ENCODE measurements at places on chromosomes 2 and 18.

GRCh38 chr2:172088245-172089004, 3.1 kb downstream of the DLX1 start:
- DNase-seq: no peak

DNA sequence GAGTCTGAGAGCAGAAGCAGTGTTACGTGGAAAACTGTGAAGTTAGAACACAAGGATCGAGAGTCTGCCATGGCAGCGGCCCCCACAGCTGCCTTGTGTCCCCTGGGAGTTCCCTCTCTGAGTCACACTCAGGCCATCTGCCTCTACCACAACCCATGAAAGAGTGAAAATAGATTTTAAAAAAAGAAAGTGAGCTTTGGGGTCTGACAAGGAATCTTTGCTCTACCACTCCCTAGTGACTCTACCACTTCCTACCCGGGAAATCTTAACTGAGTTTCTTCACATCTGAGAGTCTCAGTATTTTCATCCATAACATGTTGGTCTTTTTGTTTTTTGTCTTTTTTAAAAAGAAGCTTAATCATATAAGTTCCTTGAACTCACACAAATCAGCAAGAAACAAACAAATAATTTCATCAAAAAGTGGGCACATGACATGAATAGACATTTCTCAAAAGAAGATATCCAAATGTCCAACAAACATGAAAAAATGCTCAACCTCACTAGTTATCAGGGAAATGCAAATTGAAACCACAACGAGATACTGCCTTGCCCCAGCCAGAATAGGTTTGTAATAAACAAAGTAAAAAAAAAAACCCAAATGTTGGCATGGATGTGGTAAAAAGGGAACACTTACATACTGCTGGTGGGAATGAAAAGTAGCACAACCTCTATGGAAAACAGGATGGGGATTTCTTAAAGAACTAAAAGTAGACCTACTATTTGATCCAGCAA, 2.4 kb upstream of the MSGN1 start:
- no peak for DNase-seq

- no peak for DNase-seq
These were observed 863.6 kb upstream of the SALL3 start for GRCh38 chr18:78115896-78116561.

DNA sequence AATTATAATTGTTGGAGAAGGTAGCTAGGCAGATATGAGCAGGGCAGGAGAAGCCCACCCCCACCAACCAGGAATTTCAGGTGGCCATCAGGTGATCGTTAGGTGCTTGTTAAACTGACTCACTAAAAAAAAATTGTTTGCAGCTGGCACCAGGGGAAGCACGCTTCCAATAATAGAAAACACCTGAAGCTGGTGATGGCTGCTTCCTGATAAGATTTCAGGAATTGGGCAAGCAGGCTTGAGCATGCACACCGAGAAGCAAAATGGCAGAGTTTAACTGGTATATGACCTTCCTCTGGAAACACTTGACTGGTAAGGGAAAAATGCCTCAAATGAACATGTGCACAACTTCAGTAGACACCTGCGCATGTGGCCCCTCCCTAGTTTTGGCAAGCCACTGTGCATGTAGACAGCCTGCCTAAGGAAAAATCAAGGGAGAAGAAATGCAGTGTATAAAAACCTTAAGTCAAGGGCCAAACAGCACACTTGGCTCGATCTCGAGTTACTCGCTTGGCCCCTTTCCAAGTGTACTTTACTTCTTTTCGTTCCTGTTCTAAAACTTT, 292.8 kb downstream of the CCDC85A start:
- DNase-seq: no peak

DNA sequence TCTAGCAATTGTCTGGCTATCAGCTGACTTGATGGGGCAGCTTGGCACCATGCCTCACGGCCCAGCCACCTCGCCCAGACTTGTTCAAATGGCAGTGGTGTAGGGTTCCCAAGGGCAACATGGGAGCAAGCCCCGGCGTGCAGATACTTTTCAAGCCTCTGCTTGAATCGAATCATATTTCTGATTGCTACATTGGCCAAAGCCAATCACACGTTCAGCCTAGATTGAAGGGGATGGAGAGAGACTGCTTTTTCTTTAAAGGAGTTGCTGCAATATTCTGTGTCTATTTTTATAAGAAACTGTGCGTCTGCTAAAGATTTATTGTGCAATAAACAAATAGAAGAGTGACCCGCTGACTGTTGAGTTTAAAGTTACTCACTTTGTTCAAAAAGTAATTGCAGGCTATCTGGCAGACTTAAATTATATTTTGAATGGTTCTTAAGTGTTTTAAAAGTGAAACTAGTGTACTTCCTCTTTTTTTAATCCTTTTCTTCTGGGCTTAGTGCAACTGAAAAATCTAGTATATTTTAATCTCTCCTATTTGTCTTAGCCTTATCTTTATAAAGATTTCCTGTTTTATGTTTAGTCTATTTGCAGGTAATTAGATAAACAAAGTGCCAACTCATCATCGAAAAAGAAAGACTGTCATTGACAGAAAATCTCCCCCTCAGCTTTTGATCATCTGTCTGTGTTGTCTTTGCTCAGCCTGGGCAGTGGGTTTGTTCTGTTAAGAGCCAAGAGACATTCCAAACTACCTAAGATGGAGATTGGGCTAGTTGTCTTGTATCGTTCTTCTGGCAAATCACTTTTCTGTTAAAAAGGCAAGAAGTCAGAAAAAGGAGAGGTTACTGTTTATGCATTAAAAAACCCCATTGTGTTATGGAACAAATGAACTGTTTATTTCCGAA, 156.1 kb downstream of the TPGS2 start:
- DNase-seq: no peak

DNA sequence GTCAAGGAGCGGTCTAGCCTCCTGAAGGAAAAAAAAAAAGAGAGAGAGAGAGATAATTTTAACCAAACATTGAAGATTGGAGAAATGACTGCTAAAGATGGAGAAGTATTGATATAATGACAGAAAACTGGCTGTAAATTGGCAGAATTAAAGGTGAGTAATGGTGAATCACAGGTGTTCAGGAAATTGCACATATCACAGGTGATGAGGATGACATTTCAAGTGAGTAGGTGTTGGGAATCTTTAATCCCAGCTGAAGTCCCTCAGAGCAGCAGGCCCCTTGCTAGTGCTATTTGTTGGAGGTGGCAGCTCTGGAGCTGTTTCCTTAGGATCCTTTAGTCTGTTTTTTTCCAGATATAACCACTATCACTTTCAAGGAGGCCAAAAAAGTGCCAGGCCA, 678.4 kb upstream of the VRK2 start:
- no peak for DNase-seq

- DNase-seq: no peak
These were observed 37.1 kb downstream of the EVA1A start for GRCh38 chr2:75523313-75524275.

DNA sequence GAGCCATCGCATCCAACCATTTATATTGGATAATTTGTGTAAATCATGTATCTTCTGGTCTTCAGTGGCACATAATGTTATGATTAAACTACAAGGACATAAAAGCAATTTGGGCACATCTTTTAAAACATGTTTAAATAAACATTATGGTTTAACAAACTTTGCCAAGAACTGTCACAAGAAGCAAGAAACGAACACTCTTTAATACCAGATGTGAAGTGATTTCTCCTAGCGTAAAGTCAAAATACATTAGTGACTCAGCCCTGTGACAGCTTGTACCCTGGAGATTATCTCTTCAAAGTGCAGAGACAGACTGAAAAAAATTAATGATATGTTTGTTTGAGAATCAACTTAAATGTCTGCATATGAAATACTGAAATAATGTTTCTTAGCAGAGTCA, 39.9 kb downstream of the DSEL start:
- no peak for DNase-seq

DNA sequence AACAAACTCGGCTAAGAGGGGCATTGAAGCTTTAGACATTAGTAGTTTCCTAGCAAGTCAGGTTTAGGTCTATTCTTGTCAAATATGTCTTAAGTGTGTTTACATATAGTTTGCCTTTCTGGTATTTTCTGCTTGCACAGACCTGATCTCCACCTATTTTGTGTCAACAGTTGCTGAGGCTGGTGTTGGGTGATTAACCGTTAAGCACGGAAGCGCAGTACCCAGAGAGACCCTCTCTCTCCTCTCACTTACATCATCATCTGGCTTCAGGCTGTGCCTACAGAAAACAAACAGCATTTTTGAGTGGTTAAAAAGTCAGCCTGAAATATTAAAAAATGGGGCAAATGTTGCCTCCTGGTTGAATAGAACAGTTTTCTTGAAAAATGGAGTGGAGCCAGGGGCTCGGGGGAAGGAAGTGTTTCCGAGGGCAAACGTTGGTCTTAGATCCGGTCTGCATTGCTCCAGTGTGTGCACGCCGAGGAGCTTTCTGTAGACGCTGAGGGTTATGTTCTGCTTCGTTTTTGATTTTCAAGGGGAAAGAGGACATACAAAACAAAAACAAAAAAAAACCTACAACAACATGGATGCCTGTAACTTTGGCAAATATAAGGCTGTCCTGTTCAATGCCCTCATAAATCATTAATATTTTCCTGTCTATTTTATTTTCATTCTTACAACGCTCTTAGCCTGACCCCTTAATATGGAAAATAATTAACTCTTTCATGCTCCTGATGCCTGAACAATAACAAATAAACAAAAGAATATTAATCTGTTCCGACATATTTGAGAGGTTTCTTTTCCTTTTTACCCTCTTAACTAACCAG, 120.8 kb downstream of the MEIS1 start:
- DNase-seq: no peak

DNA sequence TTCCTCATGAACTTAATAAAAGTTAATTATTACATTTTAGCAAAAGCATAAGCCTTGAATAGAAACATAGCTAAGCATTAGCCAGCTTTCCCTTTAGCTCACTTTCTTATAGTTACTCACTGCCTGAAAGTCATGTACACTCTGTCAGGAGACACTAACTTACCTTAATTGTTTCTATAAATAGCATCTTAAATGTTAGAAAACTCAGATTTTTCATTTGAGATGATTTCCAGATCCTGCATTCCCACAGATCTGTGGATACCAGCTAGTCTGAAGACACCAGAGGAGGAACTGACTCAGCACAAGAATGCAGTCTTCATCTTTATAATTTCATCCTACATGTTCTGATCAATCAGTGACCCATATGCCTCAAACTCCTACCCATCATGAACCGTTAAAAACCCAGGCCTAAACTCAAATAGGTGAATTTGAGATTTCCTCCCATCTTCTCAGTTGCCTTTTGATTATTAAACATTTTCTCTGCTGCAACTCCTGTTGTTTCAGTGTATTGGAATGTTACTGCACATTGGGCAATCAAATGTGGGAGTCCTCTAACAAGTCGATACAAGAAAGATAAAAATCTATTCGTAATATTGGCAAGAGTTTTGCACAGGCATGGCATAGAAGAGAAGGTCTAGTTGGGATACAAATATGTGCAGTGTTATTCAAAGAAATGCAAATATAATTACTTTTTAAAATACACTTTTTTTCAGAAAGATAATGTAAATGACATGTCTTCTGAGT, 857.4 kb upstream of the CDH2 start:
- DNase-seq: no peak

GRCh38 chr18:4357579-4357978, 97.5 kb downstream of the DLGAP1 start:
- DNase-seq: no peak

DNA sequence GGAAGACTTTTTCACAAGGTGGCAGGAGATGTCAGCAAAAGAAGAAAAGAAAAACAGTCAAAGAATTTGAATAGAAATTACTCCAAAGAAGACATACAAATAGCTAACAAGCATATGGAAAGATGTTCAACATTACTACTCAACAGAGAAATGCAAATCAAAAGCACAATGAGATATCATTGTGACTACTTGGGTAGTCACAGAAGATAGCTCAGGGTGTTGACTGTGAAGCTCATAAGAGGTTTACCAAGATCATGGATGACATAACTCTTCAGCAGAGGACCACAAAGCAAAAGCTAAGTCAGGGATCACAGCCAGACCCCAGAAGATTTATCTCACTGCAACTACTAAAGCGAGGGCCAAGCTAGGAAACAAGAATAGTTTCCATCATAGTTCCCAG, 53.0 kb upstream of the TANK start:
- no peak for DNase-seq

DNA sequence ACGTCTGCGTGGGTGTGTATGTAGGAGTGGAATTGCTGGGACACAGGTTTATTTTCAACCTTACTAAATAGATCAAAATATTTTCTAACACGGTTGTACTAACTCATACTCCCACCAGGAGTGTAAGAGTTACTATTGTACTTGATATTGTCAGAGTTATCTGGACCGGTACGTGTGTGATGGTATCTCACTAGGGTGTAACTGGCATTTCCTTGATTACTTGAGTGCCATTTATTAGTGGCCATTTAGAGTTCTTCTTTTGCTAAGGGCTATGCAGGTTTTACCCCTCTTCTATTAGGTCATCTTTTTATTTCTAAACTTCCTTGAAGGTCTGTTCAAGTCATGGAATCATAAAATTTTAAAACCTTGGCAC, 33.5 kb downstream of the CENPO start:
- no peak for DNase-seq

DNA sequence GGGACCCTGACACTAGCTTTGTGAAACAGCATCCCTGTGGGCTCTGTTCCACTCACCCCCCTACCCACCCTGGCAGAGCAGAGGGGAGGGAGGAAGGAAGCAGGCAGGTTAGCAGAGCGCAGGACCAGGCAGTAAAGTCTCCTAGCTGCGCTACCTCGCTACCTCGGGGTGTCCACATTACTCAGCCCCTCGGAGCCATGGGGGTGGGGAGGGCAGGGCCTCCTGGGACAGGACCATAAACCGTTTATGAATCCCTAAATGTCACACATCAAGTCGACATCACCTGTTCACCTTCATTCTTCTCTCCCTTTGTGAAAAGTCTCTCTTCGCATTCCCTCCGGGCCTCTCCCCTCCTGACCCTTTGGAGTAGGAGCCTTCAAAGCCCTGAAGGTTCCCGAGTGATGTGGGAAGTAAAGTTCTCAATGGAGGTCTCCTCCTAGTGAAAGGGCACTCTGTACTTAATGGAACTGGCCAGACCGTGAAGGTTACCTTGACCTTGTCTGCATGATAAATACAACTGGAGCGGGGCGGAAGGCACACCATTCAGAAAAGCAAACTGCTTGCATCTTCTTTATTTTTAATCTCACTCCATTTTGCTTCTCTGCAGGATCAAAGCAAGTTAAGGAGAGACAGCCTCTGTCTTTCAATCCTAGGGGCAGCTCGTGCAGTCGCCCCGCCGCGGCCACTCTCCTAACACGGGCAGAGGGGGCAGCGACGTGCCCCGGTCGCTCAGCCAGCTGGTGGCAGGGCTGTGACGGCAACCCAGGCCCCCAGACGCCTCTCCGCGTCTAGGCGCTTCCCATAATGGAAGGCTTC, 23.7 kb upstream of the SMAD7 start:
- DNase-seq: no peak

DNA sequence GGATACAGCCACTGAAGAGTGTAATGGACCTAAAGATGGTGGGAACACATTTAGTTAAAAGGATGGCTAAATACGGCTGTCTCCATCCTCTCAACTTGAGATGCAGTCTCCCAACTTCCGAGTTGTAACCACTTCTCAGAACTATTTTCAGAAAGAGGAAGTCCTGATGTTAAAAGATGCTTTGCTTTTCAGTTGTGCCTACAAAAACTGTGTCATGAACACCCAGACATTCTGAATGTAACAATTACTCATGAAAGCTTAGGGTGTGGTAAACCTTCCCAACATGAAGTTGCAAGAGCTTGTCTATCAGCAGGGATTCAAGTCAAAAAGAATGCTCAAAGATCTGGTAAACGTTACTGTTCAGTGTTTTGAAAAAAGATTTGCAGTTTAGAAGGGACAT, 147.9 kb downstream of the DOCK10 start:
- no peak for DNase-seq

All from activated naive CD8-positive, alpha-beta T cell treated with anti-CD3 and anti-CD28 coated beads, Interleukin-2, amount 50 U/mL, for 24 hours (primary cell).